ENCODE measurements at places on chromosomes 6 and 20. TPM values are rescaled to one million over a fixed set of nuclear protein-coding genes. Genes with fewer than 3 reads are reported as not detected.

DNA sequence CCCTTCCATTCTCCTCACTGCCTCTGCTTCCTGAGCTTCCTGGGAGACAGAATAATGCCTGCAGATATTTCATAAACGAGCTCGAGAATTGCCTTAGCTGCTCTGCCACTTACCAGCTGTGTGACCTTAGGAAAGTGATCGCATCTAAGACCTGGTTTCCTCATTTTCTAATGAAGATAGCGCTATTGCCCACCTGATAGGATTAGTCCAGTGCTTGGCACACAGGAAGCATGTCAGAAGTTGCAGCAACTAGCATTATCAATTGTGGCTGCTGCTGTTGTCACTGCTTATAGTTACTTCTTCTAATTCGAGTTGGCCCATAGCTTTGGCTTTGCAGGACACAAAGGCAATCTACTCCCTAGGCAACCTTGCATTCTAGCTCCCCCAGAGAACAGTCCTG, 305.5 kb upstream of the SGK1 start:
- no peak for DNase-seq
- H3K27me3 ChIP-seq: peaks cover 10% of the 10 kb centered on the region
- no peak overlapping the region for H3K27ac ChIP-seq
- peaks cover 3% of the 10 kb centered on the region for H3K4me1 ChIP-seq
- H3K4me3 ChIP-seq: no peak overlapping the region

DNA sequence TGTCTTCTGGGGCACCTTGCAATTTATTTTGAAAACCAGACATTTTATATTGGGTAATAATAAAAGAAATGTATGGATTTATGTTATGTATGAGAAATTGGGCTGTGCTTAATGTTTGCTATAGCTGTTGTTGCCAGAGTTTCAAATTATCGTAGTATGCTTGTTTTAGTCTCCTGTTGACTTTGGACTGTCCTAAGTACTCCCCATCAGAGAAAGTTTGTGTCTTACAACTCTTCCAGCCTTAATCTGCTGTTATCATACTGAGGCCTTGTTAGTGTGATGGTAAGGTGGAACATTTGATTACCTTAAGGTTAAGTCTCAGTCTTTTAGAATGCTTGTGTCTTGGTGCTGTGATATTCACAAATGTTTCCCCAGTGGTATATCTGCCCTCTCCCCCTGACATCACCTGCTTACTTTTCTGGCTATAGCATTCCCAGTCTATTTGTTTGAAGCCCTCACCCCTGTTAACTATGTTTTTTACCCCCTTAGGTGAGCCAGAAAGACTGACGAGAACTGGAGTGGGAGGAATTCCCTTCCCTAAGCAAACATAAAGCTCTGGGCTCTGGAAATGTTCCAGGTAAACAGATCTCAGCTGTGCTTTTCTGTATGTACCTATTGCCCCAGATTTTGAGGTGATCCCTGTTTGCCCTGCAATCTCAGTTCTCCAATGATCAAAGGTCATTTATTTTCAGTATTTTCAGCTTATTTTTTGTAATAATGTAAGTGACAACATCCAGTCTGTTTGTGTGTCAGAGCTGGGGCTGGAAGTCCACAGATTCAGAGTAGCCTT, 581.1 kb upstream of the CITED2 start:
- H3K36me3 ChIP-seq: no peaks in the 10 kb centered on the region
- H3K4me3 ChIP-seq: no peak overlapping the region
- no peak for DNase-seq
- no peak overlapping the region for H3K27ac ChIP-seq
- no peaks in the 10 kb centered on the region for H3K4me1 ChIP-seq

The BRPF3 gene
- 23.7 TPM for total RNA-seq

The OPRM1 gene
- not detected for total RNA-seq

DNA sequence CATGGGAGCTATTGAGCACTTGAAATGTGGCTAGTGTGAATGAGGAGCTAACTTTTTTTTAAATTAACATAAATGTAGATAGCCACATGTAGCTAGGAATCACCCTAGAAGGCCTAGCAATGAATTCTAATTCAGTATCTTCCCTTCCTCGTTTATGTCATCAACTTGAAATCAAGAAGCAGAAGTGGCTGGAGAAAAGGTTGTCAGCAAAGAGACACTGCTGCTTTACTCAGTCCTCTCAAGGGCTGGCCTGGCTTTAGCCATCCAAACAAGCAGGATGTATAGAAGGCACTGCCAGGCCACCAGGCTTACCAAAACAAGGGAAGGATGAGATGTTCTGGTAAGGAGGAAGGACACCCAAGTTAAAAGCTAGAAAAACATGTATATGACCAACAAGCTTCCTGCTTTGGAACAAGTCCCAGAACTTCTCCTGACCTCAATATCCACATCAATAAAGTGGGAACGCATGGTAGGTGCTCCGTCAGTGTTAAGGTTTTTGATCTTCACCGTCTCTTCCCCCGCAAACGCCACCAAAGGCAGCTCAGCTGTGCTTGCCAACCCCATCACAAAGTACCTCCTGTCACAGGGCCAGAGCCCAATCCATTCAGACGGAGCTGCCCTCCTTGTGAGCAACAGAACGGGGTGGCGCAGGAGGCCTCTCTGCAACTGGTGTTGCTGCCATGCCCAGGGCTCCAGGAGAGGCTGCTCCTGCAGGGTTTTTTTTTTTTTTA, 235.8 kb upstream of the RIN2 start:
- H3K4me3 ChIP-seq: no peak overlapping the region
- H3K27ac ChIP-seq: no peak overlapping the region
- H3K36me3 ChIP-seq: no peaks in the 10 kb centered on the region
- H3K4me1 ChIP-seq: peaks cover 11% of the 10 kb centered on the region
- H3K27me3 ChIP-seq: peaks cover 14% of the 10 kb centered on the region
- no peak for DNase-seq

- peaks cover 13% of the 10 kb centered on the region for H3K27me3 ChIP-seq
- no peak overlapping the region for H3K27ac ChIP-seq
- H3K36me3 ChIP-seq: no peaks in the 10 kb centered on the region
- H3K4me1 ChIP-seq: no peaks in the 10 kb centered on the region
- DNase-seq: no peak
Measured at GRCh38 chr6:79762370-79762769, 131.2 kb downstream of the SH3BGRL2 start.

The CST11 gene
- total RNA-seq: not detected

The PSORS1C2 gene
- not detected for total RNA-seq

The CTAGE9 gene
- not detected for total RNA-seq

The MOXD1 gene
- total RNA-seq: not detected

DNA sequence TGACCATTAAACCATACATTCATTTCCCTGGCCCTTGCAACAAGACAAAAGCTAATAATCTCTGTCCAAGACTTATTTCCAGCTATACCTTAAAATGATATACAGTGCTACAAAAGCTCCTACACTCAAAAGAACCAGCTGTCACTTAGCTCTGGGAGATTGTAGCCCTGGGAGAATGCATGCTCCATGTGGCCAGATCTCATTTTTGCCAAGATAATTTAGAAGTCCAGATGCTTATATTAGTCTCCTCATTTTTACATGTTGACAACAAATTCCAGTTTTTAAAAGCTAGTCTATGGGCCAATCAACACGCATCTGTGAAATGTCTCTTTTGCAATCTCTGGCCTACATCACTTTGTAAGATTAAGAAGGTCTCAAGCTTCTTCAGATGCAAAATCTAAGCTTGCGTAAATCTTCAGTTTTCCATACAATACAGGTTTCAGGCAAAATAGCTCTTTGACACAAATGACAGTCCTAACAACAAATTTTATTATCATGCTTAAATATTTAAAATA, 27.1 kb downstream of the TASP1 start:
- H3K4me3 ChIP-seq: no peak overlapping the region
- no peak for DNase-seq
- H3K36me3 ChIP-seq: no peaks in the 10 kb centered on the region
- H3K4me1 ChIP-seq: peaks cover 2% of the 10 kb centered on the region
- no peaks in the 10 kb centered on the region for H3K27me3 ChIP-seq

- no peaks in the 10 kb centered on the region for H3K36me3 ChIP-seq
- H3K4me3 ChIP-seq: no peak overlapping the region
- H3K27me3 ChIP-seq: no peaks in the 10 kb centered on the region
- H3K27ac ChIP-seq: no peak overlapping the region
- no peaks in the 10 kb centered on the region for H3K4me1 ChIP-seq
Measured at GRCh38 chr6:114258376-114258775, 84.4 kb downstream of the HS3ST5 start.

DNA sequence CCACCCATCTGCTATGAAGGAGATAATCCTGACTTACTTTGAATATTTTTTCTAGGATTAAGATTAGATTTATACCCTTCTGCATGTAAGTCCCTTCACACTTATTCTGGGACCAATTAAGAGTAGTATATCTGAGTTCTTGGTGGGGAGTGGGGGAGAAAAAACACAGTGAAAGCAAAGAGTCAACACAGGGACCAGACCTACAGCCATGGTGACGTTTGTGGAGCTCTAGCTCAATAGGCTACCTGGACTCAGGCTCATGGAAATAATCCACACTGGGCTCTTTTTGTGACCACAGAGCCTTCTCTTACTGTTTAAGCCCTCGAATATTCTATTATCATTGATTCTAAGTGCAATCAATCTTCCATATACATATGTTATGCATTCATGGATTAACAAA, 491.4 kb downstream of the LMBRD1 start:
- no peaks in the 10 kb centered on the region for H3K4me1 ChIP-seq
- no peaks in the 10 kb centered on the region for H3K36me3 ChIP-seq
- no peaks in the 10 kb centered on the region for H3K27me3 ChIP-seq
- H3K4me3 ChIP-seq: no peak overlapping the region
- DNase-seq: no peak

DNA sequence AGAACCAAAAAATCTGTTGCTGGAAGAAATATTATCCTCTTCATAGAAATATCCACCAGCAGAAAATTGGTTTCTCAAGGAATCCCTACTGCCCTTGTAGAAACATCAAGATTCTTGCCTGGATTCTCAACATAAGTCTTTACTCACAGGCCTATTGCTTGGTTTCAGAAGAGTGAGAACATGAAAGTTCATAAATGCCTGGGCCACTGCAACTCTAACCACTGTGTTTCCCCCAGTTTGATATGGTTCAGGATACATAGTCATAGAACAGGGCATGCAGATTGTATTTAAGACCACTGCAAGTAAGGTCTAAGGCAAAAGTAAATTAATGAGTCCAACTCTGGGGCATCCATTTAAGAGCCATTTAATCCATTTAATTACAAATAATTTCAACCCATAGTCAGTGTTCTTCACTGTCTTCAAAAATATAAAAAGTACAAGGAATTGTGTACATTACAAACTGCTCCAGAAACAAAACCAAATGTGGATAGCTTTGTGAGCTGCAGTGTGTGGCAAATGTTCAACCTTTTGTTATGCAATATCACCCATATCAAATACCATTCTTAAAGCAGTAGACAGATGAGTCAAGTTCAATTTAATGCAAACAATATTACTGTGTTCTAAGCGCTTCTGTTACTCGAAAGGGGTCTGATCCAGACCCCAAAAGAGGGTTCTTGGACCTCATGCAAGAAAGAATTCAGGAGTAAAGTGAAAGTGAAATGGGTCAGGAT, 83.3 kb downstream of the OPRM1 start:
- H3K4me1 ChIP-seq: peaks cover 2% of the 10 kb centered on the region
- no peak for DNase-seq
- no peak overlapping the region for H3K27ac ChIP-seq

DNA sequence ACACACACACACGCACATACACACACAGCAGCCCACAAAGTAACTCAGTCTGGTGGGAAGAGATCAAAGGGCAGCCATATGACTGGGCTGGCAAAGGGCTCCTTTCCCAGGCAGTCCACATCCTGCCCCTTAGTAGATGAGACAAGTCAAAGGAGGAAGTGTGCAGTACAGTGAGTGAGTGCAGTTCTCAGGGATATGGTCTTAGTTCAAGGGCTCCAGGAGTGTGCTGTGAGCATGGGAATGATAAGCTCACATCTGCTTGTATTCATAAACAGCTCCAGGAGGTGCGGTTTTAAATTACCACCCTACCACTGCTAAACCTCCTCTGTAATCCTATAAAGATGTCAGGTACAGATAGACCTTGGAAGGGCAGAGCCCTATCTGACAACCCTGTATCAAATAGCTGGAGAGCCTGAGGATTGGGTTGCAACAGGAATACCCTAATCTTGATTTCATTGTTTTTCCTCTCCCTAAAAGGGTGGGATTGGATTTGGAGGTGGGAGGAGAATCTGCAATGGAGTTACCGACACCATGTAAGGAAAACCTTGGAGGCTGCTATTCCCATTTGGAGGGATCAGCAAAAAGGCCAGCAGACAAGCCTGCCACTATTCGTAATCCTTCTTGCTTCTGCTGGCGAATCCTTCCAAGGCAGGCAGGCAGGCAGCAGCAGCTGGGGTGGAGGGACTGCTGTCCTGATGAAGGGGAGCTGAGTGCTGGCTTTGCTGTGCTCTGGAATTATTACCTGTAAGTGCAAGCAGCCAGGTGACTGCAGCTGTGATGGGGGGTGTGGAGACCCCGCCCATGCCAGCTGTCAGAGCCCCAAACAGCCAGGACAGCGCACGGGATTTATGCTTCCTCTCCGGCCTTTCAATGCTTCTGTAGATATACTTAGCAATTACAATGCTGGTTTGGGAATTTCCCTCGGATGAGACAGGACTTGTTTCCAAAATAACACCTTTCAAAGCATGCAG, 342.7 kb downstream of the PRL start:
- H3K4me3 ChIP-seq: no peak overlapping the region
- H3K4me1 ChIP-seq: peaks cover 11% of the 10 kb centered on the region
- DNase-seq: no peak
- H3K36me3 ChIP-seq: no peaks in the 10 kb centered on the region
- peaks cover 1% of the 10 kb centered on the region for H3K27me3 ChIP-seq

DNA sequence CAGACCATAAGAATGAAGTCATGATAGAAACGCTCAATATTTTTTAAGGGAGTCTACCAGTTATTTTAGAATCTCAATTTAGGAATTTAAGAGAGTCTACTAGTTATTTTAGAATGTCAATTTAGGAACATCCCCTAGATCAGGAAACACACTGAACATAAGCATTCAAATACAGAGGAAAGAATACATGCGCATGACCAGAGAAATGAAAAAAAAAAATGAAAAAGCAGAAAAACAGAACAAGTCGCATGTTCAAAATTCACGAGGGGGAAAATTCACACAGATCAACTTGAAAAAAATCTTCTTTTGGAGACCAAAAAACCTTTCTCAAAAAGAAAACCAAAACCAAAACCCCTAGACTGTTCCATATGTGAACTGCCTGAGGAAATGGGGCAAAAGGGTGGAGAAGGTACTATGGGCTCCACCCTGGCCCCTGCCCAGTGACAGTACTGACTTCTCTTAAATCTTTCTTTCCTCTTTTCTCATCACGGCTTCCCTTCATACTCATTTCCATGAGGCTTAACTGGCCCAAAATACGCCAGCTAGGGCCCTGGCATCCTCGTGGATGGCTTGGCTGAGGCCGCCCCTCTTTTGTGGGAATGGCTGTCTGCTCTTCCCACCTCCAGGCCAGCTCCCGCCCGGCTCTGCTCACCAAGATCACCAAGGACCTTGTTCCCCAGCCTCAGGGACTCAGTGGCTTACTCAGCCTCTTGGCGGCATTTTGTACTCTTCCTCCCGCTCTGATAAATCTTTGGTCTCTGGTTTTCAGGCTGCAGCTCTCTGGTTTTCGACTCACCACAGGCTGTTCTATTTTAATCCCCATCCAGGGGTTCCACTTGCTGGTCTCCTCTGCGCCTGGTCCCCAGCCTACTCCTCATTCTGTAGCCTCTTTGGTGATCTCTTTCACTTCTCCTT, 11.2 kb downstream of the ZBTB2 start:
- H3K36me3 ChIP-seq: peaks cover 10% of the 10 kb centered on the region
- no peaks in the 10 kb centered on the region for H3K27me3 ChIP-seq
- DNase-seq: peak; percentile 48

The SLC22A16 gene
- not detected for total RNA-seq

All from activated naive CD8-positive, alpha-beta T cell treated with anti-CD3 and anti-CD28 coated beads, Interleukin-2, amount 10 ng/mL, durations not matched to agents 7 days and 5 days (primary cell).